Activated CD4-positive, alpha-beta T cell treated with anti-CD3 and anti-CD28 coated beads, Interleukin-2, amount 50 U/mL, for 48 hours (primary cell): ENCODE measurements at places on chromosomes 1 and 21.

GRCh38 chr1:66446261-66447001 lies 87.5 kb upstream of the SGIP1 start:
- DNase-seq: no peak

GRCh38 chr1:11286735-11287410 lies 13.9 kb downstream of the UBIAD1 start:
- no peak for DNase-seq

GRCh38 chr1:200037501-200037900 lies 10.0 kb downstream of the NR5A2 start:
- DNase-seq: no peak

DNA sequence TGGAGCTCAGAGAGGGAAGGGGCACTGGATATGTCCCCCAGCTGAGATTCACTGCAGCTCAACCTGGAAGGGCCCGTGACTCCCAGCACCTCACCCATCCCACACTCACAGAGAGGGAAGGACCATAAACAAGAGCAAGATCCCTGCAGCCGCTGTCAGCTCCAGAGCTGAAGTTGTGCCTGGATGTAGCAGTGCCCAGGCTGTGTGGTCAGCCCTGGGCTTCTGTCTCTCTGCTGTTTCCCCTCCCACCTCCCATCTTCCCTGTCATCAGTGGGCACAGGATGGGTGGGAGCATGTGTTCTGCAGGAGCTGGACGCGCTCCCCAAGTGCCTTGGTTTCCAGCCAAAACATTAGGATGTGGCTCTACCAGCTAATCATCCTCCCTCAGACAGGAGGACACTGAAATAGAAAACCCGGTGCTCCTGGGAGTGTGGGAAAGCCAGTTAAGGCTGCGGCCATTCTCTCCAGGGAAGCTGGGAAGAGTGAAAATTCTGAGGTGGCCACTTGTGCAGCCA lies 282.7 kb downstream of the NPHP4 start:
- no peak for DNase-seq

GRCh38 chr21:45146306-45146705 lies 71.9 kb downstream of the ADARB1 start:
- DNase-seq: no peak

DNA sequence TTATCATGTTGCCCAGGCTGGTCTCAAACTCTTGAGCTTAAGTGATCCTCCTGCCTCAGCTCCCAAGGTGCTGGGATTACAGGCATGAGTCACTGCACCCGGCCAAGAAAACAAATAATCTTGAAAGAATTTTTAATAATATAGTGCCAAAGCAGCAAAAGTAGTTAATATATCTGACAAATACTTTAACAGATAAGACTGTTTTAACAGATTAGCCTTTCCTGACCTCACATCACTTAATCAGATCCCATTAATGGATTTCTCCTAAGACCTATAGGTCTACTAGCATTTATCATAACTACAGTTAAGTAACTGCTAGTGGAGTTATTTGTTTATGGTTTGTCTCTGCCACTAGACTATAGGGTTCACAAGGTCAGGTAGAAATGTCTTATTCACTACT lies 61.1 kb upstream of the HP1BP3 start:
- no peak for DNase-seq

GRCh38 chr1:229035054-229035747 lies 235.7 kb upstream of the RAB4A start:
- DNase-seq: no peak

DNA sequence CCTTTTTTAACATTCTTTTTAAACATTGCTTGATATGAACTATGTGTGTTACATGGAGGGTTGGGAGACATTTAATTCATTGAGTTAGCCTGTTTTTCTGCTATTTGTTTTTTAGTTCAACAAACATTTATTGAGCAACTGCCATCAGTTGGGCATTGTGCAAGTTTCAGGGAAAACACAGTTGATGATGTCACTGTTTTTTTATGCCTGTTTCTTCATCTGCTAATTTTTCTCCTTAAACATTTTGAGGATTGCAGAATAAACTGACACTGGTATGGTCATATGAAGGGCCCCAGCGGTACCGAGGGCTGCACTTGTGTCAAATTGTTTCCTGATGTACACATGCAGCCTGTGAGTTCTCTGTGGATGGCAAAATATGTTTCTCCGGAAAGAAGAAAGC lies 253.0 kb downstream of the FGGY start:
- DNase-seq: no peak

DNA sequence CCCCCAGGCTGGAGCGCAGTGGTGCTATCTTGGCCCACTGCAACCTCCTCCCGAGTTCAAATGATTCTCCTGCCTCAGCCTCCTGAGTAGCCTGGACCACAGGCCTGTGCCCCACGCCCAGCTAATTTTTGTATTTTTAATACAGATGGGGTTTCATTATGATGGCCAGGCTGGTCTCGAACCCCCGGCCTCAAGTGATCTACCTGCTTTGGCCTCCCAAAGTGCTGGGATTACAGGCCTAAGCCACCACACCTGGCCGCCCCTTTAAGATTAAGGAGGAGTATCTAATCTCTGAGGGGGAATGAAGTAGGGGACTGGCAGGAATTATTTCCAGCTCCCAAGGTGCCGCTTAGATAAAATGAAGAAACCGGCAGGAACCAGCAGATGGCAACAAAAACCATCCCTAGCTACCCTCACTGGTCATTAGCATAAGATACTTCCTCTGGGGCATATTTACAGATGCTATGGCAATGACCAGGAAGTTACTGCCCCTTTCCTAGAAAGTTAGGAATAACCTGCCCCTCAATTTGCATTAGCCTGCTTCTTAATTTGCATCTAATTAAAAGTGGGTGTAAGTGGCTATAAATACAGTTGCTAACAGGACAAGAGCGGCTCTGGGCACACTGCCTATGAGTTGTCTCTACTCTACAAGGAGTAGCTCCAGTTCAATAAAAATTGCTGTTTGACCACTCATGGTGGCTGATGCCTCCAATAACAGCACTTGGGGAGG lies 7.1 kb upstream of the NSUN4 start:
- DNase-seq: no peak

- no peak for DNase-seq
These were observed 91.7 kb upstream of the NFIA start for GRCh38 chr1:60990714-60991090.

DNA sequence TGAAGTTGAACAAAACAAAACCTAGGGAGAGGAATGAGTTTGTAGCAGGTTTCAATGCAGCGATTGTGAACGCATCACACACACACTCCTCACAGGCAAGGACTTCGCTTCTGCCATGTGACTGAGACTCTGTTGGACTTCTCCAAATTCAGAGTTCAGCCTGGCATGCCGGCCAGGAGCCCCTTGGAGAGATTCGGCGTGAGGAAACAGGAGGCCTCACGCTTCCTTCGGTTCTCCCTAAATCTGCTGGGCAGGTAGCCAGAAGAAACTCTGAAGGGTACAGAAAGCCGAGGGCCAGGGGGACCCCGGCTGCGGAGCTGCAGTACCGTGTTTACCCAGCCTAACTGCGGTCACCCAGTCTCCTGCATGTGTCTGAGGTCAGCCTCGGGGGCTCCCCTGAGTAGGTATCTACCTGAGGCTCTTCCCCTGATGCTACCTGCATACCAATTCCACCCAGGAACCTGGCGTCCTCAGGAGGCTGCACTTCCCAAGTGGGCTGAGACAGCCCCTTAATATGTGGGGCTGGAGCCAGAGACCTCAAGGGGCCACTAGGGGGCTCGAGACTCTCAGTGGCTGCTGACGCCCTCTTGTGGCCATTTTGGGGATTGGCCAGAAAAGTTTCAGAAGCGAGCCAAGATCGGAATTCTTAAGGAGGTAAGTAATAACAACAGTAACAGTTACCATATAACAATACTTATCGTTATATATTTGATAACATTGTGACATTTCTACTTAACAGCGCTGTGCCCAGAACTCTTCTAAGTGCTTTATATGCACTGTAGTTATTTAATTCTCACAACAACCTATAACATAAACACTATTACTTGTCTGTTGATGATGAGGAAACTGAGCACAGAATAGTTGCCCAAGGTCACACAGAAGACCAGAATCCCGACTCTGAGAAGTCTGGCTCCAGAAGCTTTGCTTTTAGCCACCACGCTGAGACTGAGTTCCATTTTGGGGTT lies 2.7 kb upstream of the ANXA9 start:
- DNase-seq: peak; percentile 93

GRCh38 chr21:37944496-37944895 lies 28.2 kb upstream of the KCNJ6 start:
- no peak for DNase-seq

DNA sequence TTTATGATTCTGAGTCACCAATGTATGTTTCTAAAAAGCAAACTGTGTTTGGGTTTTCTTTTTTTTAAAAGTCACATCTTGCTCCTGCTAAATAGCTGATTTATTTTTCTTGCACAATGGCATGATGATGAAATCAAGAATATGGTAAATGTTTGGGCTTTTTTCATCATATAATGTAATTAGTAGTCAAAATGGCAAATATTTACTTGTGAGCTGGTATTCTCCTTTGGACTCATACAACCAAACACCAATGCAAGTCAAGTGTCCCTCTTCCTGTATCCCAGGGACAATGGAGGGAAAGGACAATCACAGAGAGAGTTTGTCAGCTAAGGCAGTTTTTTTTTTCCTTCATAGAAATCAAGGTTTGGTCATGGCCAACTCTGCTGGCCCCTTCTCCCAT lies 94.6 kb upstream of the RALGPS2 start:
- no peak for DNase-seq

DNA sequence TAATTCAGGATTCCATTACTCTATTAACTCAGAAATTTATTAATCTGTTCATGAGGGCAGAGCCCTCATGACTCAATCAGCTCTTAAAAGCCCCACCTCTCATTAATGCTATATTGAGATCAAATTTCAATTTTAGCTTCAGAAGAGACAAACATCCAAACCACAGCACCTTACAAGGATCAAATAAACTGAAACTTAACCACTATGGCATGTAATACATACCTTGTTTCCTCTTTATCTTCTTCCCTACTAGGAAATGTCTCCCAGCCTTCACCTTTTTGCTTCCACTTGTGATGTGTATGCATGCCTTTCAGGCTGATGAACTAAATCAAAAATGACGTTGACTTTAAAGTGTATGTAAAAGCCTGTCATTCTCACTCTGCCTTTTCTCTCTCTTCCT lies 2121.3 kb downstream of the NCAM2 start:
- no peak for DNase-seq

- DNase-seq: no peak
These were observed 32.3 kb upstream of the CRP start for GRCh38 chr1:159746666-159747065.

DNA sequence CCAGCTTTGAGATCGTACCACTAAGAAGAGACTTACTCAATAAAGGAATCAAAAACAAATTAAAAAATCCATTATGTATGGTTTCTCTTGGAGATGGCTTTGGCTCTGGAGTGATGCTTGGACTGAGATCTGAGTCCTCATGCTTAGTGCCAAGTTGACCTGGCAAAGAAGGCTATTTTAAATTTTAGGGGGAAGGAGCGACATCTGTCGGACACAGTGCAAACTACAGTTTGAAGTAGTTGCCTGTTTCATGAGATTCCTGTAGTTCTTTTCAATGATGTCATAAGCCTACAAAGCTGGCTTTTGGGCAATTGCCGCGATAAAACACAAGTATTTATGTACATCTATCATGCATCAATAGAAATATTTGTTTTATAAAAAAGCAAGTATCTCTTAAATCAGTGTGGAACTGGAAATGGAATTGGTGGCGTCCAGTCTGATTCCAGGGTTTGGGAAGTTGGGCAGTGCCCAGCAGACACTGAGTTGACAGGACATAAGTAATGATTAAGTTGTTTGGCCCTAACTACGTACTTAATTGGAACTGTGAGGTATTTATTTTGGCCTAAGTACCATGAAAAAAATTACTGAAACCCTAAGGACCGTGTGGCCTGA lies 50.0 kb downstream of the TBCE start:
- peak; percentile 67 for DNase-seq

DNA sequence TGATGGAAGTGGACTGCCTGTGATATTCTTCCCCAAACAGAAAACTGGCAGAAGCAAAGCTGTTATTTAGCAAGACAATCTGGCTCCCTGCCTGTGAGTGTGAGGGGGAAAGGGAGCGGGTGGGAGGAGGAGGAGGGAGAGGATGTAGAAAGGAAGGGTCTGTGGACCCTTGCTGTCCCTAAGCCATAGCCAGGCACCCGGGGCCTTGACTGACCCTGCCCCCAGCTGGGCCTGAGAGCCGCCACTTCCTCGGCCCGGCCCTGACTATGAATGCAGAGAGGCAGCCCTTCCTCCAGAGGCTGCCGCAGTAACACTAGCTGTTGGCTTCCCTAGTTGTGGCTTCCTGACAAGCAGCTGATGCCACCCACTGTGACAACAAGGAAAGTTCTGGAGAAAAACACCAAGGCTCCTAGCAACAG lies 13.9 kb downstream of the PLA2G2F start:
- no peak for DNase-seq

GRCh38 chr1:82586473-82586872 lies 785.7 kb downstream of the ADGRL2 start:
- DNase-seq: no peak

DNA sequence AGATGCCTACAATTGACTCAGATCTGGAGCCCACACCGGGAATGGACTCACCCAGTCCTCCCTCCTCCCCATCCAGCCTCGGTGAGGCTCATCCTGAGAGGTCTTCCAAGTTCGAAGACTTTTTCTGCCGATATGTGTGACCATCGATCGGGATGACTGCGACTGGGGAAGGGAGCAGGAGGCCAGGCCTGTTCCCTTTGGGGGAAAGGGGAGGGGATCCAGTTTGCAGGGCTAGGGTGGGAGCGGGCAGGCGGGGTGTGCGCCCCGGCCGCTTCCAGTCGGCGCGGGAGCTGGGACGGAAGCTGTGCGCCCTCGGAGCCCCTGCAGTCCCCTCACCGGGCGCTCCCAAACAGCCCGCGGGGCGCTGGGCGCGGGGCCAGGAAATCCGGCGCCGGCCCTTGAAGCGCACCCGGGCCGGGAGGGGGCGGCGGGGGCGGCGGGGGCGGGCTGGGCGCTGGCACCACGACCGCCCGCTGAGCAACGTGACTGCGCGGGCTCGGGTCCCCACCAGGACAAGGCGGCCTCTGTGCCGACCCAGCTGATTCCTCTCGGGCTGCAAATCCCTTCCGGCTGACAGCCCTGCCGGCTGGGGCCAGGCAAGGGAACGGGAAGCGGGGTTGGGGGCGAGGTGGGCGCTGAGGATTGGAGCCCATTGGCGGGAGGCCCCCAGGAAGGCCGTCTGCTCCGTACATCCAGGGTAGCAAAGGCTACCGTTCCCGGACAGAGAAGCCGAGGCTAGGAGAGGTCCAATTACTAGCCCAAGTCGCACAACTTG lies 103.9 kb downstream of the EBNA1BP2 start:
- DNase-seq: no peak
